T1000 (cell line): ENCODE measurements at places on chromosomes 16 and 17.

DNA sequence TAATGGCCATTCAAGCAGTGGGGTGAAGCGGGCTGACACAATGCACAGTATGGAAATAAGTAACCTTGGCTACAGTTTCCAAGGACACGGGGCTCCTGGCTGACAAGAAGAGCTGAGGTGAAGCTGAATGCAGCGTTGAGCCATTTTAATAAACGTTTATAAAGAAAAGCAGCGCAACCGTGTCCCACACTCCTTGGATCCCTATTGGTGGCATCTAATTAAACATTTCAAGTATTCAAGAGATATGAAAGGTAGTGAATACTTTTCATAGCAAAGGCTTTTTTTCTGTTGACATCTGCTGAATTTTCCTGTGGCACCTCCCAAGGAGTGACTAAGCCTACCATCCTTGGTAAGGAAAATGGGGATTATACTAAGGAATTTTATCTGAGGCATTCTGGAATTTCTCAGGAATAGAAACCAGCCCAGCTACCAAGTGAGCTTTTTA lies 26.5 kb downstream of the DUSP14 start:
- no peak for DNase-seq

- no peak for DNase-seq
Observed at GRCh38 chr16:70388006-70388680, 41.4 kb downstream of the DDX19A start.

- DNase-seq = no peak
Observed at GRCh38 chr17:72101526-72101925, 19.3 kb upstream of the SOX9 start.

DNA sequence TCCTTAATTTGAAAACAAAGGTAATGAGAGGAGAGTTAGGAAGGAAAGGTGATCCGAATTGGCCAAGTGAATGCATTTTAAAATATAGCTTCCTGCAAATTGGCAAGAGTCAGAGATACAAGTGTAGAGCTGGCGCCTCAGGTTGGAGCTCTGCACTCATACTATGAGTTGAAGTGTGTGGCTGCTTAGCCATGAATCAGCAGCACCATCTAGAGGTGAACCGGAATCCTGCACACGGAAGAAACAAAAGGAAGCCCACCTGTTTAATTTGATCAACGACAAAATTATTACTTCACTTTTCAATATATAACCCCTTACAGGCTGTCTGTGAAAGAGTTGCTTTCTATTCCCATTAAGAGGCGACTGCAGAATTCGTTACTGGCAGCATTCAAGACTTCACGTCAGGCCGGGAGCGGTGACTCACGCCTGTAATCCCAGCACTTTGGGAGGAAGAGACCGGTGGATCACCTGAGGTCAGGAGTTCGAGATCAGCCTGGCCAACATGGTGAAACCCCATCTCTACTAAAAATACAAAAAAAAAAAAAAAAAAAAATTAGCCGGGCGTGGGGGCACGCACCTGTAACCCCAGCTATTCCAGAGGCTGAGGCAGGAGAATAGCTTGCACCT lies 1253.7 kb upstream of the CDH8 start:
- DNase-seq = no peak

DNA sequence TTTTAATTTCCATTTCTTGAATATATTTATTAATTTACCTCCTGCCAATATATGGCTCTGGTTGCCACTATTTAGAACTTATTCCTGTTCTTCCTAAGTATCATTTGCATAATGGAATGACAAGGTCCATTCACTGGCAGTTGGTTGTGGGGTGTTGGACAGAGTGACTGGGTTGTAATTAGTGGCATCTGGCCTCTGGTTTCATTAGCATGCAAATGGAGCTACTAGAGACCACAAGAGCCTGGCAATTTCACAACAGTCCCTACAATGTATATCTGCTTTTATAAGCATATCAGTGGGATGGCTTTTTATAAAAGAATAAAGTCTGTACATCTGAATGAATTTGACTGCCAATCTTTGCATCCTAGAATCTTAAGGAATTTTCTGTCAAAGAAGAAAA lies 1030.9 kb upstream of the CDH8 start:
- no peak for DNase-seq

GRCh38 chr16:26993963-26994362 lies 72.8 kb upstream of the C16orf82 start:
- no peak for DNase-seq

DNA sequence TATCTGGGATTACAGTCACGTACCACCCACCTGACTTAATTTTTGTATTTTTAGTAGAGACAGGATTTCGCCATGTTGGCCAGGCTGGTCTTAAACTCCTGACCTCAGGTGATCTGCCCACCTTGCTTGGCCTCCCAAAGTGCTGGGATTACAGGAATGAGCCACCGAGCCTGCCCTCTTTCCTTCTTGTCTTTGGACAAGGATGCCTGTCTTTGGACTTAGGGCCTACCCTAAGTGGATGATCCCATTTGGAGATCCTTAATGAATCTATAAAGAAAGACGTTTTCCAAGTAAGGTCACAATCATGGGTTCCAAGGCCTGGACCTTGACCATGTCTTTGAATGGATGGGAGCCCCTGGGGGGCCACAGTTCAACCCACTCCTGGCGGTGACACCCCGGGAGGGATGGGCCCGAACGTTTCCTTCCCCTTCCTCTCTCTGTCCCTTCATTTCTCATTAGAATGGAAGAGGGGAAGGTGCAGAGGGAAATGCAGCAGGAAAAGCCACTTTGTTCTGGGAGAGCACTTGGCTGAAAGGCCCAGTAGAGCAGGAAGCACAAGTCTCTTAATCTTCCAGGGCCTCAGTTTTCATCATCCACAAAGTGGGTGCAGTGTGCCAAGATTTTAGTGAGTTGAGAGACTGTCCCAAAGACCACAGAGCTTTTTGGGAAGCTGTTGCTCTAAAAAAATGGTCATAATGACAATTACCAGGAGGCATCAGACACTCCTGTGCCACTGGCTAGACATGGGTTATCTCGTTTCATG lies 353.3 kb downstream of the SEC14L1 start:
- DNase-seq = no peak

DNA sequence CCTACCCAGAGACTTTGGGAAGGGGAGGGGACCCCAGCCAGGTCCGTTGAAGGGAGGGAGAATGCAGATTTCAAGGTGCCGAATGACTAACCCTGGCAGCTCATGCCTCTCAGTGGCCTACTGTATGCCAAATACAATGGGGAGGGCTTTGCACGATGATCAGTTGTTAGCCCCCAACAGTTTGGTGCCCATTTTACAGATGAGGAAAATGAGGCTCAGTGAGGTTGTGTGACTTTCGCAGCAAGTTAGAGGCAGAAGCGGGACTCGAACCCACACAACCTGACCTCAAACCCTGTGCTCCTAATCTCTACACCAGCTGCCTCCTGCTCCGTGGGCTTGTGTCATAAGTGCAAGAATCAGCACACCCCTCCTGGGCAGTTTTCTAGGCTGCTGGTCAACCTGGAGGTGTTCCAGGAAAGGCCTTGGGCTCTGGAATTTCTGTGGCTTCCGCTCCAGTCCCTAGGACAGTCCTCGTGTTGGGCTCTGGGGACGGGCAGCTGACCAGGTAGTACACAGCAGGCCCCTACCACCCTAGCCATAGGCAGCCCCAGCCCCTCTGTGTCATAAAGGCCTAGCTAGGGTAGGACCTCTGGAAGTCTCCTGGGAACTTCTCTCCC lies 11.9 kb upstream of the NAGPA start:
- no peak for DNase-seq

DNA sequence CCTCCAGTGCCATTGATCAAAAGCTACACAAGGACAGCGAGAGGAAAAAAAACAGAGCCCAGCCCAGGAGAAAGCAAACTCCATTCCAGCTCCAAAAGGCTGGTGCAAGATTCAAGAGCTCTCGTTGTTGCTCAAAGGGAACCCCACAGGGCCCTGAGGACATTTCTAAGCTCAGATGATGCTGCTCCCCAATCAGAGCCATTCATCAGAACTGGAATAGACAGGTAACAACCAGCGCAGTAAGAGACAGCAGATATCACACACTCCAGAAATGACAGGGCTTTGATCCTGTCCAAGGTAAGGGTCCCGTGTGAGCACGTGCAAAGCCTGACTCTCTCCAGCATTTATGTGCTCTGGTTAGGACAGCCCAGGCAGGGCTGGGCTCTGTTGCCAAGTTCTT lies 20.1 kb downstream of the PMP22 start:
- no peak for DNase-seq

GRCh38 chr17:46976626-46977270 lies 2.3 kb downstream of the RPRML start:
- DNase-seq = peak; percentile 23

DNA sequence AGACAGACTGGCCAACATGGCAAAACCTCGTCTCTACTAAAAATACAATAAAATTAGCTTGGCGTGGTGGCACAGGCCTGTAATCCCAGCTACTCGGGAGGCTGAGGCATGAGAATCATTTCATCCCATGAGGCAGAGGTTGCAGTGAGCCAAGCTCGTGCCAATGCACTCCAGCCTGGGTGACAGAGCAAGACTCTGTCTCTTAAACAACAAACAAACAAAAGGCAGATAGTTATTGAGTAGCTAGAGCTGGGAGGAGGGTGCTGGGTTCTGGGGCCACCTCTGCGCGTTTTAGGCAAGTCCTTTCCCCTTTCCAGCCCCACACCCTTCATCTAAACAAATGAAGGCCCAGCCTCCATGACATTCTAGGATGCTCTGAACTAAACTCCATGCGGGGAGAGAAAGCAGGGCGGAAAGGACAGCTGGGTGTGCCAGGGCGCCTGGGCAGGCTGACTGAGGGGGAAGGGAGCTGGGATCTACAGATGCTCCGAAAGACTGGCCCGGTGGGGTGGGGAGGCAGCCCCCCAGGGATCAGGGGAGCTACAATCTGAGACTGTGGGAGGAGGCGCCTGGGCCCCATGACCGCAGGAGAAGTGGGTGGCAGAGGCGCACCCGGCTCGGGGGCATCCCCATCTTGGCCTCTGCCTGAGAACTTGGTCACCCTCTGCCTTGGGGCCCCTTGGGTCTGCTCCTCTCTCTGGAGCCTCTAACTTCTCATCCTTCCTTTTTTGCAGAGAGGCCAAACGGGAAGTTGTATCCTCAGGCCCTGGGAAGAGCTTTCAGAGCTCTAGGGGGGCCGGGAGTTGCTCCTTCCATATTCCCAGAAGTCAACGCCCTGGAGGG lies 910 bp downstream of the ITGAL start:
- DNase-seq = no peak

- no peak for DNase-seq
Observed at GRCh38 chr16:67202956-67203493, 4.1 kb downstream of the ELMO3 start.

- DNase-seq = peak; percentile 78
Observed at GRCh38 chr16:18983565-18984434, at the start of gene TMC7. TMC7 (plus strand) TSS chr16:18983934; CDS start chr16:18984064, 130 bp downstream.

DNA sequence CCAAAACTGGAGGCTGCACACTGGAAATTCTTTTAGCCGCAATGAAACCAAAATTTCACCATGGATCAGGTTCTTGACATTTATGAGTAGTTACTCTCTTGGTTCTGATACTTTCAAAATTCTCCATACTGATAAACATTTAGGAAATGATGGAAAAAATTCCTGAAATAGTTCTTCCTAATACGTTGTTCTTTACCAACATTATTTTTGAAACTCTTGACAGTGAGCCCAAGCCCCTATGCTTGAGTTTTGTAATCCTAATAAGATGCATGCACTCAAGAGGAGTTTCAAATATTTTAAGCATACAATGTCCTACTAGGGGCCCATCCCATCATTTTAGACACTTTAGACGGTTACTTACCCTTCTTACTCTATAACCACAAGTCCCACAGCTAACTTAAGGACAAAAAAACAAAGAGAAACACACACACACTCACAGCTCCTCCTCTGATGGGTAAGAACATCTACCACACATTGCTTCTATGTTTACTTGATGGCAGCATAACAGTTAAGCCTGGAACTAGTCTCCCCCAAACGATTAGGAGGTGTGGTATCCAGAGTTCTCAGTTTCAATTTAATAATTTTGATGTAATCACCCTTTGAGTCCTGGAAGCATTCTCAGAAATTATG lies 3.7 kb downstream of the VEZF1 start:
- no peak for DNase-seq

DNA sequence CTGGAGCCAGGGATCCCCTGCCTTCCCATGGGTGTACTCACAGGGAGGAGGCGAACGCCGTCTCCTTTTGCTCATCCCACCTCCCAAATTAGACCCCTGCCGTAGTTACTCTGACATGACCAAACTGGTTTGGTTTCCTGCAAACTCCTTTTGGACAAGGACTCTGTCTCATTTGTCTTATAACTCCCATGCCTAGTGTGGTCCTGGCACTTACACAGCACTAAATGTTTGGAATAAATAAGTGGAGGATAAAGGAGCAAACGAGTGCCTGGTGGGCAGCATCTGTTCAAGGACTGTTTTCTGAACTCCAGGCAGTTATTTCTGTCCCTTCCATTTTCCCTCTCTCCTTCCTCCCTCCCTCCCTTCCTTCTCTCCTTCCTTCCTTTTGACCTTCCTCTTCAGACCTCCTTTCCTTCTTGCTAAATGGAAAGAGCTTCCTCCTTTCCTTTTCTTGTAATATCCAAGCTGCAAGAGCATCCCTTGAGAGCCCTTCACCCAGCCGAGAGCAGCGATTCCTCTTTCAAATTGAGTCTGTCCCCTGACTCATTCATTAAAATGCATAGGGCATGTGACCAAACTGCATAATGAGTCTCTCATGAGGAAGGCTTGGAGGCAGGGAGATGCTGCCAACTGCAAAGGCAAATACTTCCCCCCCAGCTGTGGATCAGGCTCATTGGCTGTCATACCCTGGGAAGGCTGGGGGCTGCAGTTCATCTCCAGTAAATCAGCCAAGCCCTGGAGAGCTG lies 36.8 kb downstream of the CHD9 start:
- peak; percentile 19 for DNase-seq

DNA sequence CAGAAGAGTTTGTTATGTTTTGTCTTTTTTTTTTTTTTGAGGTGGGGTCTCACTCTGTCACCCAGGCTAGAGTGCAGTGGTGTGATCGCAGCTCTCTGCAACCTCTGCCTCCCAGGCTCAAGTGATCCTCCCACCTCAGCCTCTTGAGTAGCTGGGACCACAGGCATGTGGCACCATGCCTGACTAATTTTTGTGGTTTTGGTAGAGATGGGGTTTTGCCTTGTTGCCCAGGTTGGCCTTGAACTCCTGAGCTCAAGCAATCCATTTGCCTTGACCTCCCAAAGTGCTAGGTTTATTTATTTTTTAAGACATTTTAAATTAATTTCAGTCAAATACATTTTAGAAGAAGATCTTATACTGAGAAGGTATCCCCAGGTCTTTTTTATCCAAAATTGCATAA lies 366.7 kb downstream of the KCNJ2 start:
- DNase-seq = no peak

DNA sequence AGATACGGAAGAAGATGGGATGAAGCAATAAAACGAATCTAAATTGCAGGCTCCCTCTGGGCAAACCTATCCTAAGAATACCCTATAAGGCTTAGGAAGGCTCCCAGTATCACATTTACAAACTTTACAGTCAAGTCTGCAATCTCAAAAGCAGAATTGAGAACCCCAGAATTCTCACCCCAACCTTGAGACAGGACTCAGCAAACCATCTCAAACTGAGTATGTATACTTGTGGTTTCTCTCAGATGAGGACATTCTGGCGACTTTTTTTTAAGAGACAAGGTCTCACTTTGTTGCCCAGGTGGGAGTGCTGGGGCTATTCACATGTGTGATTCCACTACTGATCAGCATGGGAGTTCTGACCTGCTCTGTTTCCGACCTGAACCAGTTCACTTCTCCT lies 19.3 kb upstream of the ITGA2B start:
- DNase-seq = no peak
